ENCODE measurements at places on chromosomes 3 and 15.

DNA sequence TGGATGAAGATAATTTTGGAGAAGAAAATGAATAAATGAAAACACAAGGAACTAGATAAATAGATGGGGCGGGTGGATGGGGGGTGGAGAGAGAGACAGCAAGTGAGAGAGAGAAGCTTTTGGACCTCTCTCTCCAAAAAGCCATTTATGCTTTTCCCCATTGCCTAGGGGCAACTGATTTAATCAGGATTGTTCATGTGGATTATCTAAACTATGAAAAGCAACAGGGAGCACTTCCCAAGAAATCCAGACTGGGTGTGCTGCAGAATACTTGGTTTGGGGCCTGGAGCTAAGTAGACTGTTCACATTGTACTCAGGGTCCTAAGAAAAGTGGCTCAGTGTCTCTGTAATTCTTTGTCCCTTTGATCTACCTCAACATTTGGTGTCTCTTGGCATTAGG is 367.0 kb downstream of the TIGIT start:
- no peak for DNase-seq

DNA sequence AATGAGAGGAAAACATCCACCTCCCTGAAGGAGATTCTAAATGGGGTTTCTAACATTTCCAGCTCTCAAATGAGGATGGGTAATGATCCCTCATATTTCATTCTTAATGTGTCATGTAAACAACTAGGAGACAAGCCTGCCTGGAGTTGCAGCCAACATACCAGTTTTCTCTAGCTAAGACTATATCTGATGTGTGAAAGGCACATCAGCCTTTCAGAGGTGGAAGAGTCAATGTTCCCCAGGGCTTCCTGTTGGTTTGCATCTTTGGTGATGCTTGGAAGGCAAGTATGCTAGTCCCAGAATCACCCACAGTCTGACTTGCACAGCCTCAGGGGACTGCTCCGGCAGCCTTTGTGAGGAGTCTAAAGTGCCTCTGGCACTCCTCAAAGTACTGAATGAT is 921.2 kb downstream of the SQOR start:
- no peak for DNase-seq

- no peak for DNase-seq
Observed at GRCh38 chr3:139953131-139953910, 18.3 kb downstream of the CLSTN2 start.

DNA sequence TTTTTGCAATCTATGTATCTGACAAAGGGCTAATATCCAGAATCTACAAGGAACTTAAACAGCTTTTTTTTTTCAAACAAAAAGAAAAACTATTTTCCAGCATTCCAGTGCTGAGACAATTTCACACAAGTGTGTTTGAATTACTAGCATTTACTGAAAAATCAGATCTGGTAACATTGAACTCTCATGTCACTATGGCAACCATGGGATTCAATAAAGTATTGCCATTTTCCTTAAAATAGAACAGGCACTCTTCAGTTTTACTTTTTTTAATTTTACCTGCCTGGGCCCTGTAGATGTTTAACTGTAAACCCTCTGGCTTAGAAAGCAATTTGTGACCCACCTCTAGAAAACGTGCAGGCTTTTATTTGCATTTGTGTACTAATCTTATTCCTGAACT is 105.4 kb downstream of the MITF start:
- no peak for DNase-seq

GRCh38 chr3:102037209-102037608 is 187.9 kb downstream of the NFKBIZ start:
- DNase-seq = no peak

- DNase-seq = no peak
Observed at GRCh38 chr3:8737823-8738222, 4.2 kb downstream of the CAV3 start.

GRCh38 chr3:53491276-53491675 is 3.1 kb upstream of the CACNA1D start:
- no peak for DNase-seq

DNA sequence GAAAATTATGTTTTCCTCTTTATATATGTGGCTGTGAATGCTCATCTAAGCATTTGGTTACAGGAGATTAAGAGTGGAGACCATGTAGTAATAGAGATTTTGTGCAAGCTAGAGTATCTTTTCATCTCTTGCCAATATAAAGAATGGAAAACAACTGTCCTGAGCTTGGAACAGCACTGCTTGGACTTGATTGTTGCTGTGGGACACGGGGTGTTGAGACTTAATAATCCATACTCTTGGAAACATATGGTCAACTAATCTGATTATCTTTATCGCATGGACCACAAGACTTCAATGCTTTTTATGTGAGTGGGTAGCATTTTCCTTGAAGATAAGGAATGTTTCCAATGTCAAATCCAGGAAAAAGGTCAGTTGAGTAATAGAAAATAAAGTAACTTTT is 806.3 kb downstream of the DIPK2A start:
- DNase-seq = no peak

GRCh38 chr15:76994001-76994400 is 925 bp upstream of the PSTPIP1 start:
- DNase-seq = no peak

- no peak for DNase-seq
Observed at GRCh38 chr15:88610701-88611231, 10.4 kb upstream of the AEN start.

Data from omental fat pad (tissue), 4 donors.